NCI-H2081 (cell line): ENCODE measurements at places on chromosomes 6 and 20.

DNA sequence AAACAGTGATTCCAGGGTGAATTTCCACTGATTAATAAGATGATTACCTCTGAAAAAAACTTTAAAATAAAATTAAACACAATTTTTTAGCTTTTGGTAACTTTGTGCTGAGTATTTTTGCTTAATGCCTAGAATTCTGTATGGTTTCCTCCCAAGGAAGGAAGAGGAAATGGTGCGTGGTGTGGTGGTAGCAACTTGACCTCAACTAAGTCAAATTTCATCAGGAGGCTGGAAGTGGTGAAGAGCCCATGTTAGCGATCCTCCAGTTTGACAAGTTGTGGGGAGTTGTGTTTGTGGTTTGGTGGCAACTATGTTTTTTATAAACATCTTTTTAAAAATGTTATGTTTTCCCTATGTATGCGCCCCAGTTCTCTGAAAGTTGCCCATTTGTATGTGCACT is 5.0 kb upstream of the RTF2 start:
- no peak for DNase-seq

DNA sequence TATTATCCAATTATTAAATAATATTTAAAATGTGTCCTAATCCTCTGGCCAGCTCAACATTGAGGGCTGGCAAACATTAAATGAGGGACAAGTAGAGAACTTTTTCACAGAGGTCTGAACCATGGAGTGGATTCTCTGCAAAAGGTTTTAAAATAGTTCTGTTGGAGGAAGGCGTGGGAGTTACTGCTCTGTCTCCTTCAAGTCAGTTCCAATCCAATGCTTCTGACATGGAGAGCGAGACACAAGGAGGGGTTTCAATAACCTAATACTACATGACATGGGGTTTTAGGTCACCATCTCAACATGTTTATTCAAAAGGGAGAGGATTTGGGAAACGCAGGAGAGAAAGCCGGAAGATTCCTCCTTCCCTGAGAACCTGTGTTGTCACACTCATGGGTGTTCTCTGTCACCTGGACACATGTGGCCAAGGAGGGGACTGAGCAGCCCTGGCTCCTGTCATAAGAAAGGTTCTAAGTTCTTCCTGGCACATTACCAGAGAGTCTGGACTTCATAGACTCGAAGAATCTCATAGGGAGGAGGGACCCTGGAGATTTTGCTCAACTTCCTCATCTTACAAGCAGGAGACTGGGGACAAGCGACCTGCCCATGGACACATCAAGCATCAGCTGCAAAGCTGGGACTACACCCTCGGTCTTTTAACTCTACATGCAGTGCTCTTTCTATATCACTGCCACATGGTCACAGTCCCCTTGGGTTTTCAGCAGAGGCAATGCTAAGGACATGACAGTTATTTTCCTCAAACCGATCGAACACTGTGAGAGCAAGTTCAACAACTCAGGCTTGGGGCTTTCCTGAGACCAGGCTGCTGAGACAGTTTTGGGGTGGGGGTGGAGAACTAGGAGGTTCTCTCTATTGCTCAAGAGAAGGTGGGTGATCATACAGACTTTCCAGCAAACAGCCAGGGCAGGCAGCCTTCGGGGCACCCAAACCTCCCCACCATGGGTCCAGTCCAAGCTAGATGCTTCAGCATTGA is 38.6 kb downstream of the PRDM1 start:
- no peak for DNase-seq

DNA sequence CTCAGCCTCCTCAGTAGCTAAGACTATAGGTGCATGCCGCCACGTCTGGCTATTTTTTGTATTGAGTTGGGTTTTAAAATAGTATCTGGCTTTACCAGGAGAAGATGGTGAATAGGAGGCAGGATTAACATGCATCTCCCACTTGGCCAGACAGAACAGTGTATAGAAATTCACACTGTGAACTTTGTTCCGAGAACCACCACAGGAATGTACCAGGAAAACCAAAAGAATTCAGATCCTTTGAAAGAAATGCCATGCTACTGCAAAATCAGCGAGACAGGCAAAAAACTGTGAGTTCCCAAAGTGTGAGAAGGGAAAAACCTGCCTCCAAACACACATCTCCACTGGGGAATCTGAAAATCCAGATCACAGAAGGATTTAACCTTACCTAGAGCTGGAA is 327.6 kb downstream of the NKAIN2 start:
- no peak for DNase-seq

DNA sequence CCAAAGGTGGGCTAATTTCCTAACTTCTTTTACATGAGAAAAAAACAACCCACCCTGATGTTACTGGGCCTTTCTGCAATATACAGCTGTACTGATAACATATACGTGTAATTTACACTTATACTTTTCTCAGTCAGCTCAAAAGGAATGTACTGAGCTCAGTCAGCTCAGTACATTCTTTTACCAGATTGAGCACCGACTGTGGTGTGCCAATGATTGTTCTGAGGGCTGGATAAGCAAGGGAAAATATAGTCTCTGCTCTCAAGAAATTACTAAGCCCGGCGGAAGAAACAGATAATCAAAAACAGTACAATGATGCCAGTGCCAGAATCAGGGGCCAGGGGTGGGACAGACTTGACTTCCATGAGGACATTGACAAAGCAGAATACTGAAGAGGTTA is 10.0 kb upstream of the BLOC1S5 start:
- no peak for DNase-seq

- no peak for DNase-seq
Observed at GRCh38 chr6:82227770-82228169, 19.8 kb downstream of the IBTK start.

DNA sequence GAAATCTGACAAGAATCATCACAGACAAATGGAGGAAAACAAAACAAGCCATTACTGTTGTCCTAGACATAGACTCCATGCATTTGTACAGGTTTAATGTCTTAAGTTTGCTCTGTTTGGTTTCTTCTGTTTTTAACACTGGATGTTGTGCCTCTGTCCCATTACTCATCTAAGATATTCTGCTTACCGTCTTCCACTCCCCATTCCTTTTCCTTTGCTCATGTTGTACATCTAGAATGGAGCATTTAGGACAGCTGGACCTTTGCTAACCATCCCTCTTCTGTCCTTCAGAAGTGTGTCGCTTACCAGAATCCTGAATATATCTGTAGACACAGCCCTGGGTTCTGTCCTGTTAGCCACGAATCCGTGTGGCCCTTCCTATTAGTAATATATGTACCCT is 35.2 kb downstream of the RAB22A start:
- DNase-seq = no peak

- no peak for DNase-seq
Observed at GRCh38 chr6:158206740-158207421, 38.7 kb downstream of the GTF2H5 start.
